DMS79 treated with DMSO at 0.1 percent for 48 hours (cell line): ENCODE measurements at places on chromosomes 4 and X.

DNA sequence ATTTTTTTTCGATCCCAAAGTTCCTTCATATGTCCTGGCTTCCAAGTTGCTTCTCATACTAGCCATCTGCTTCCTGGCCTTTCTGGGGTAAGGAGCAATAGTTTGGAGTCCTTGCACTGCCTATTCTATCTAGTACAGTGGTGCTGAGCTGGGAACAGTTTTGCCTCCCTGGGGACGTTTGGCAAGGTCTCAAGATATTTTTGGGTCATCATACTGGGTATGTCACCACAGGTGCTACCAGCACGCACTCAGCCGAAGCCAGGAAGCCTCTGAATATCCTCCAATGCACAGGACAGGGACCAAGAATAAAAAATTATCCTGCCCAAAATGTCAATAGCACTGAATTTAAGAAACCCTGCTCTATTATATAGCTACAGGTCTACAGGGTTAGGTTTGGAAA, 35.4 kb upstream of the TMSB15B start:
- no peak for DNase-seq

- no peak for DNase-seq
These were observed at the start of gene HHIP for GRCh38 chr4:144645631-144646522. TSS of gene HHIP (plus strand) at chr4:144646156. CDS start at chr4:144646676, 520 bp downstream.

DNA sequence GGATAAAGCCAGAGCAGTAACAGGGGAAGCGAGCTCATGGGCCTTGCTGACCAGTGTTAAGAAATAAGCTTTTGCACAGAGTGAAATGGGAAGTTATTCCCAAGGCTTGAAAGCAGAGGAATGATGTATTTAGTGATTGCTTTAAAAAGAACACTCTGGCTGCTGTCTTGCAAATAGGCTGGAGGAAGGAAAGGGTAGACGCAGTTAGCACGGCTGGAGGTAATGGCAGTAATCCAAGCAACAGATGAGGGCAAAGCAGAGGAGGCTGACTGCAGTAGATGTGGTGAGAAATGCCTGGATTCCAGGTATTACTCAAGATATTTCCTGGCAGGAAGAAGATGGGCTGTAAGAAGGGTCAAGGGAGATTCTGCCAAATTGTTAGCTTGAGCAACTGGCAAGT, 1342.3 kb upstream of the AGA start:
- no peak for DNase-seq

DNA sequence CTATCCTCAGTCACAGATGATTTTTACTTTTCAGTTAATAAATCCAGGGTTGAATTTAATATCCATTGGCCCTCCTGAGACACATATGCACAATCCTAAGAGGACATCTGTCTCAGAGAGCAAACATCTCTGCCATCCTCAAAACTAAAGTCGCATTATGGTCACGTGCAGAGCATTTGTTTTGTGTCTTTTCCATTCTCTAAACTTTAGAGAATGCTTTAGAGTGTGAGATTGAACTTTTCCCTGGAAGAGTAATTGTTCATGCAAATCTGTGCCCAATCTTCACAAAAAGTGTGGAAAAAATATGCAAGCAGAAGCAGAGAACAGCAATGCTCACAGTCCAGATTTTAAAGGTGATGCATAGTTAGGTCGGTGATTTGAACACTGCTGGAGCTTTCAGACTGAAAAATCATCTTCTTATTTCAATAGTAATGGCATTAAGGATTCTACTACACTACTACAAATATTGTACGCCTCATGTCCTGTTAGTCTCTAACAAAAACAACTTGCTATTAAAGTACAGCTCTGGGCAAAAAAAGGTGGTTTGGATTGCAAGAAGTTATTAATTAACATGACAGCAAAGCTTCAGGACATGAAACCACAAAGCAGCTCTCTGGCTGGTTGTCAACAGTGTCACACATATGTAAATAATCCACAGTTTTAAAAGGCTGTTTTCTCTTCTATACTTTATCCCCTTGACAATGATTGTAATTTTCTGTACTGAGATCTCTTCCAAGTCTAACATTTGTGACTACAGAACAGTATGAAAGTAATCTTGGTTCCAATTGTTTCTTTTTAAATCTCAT, 19.9 kb downstream of the DCHS2 start:
- DNase-seq, result no peak

DNA sequence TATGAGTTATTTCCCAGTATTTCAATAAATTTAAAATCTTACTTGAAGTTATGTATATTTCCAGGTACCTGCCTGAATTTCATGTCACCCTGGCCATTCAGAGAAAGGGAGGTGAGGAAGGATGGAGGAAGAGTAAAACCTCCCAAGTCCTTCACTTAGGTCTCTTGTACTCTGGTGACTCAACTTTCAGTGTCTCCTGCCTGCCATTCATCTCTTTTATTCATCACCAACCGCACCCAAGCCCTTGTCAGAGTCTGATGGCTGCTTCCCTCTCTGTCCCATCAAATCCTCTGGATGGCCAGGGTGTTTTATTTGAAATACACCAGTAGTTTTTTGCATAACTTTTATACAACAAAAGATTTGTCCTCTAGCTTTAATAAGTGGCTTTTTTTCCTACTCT, 17.8 kb downstream of the TMPRSS11E start:
- DNase-seq, result no peak

- peak; percentile 16 for DNase-seq
These were observed 25.9 kb downstream of the CFAP299 start for GRCh38 chr4:80361329-80361900.

DNA sequence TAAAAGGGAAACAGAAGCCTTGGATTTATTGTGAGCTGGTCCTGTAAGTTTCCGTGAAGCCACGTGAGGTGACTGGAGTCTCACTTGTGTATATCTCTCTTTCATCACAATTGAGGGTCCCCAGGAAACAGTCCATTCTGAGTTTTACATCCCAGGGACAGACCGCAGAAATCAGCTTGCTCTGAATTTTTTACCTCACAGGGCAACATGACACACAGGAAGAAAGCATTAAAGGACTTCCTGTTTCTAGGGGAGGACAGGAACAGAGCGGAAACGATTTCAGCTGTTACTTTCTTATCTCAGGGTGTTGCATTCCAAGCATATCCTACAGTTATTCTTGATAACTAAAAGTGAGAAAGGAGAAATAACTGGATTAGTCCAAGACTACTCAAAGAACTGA, 553.5 kb downstream of the TRAM1L1 start:
- no peak for DNase-seq

DNA sequence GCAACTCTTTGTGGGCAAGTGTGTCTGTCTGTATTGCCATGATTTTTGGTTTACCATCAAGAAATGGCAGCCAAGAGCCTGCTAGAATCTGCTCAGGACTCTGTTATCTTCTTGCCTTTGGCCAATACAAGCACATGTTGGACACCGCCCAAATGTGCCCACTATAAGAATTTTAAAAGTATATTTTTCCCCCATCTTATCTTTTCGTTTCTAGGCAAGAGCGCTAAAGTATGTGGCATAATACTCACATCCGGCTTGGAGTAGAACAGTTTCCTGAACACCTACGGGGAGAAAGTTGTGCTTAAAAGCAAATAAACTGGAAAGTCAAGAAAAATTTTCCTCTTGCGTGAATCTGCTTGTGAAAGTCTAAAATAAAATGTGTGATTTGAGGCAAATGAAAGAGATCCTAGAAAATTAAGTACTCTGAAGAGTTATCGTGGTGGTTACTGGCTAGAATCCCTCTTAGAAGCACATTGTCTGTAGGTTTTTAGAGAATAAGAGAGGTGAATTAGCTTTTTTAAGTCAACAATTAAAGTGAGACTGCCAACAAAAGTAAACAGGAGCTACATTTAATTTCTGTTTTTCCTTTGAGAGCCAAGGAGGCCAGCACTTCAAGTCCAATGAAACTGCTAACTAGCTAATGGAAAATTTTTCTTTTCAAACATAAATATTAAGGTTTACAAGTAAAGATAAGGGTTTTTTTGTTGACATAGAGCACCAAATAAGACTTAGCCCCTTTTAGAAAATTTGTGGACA, 220.2 kb downstream of the SOWAHB start:
- DNase-seq, result peak; percentile 50

DNA sequence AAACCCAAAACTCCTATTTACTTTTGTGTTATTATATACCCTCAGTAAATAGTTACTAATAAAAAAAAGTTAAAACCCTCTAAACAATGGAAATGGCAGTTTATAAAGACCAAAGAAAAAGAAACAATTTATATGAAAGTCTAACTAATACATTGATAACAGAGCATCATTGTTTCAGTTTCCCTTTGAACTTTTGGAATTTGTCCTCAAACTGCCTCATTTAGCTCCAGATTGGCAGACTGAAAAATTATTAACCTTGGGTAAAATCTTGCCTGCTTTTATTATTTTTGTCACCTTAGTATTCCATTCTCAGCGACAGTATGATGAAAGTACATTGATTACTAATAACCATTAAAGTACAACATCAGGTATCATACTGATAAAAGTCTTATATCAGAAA, 124.0 kb downstream of the PDE5A start:
- DNase-seq, result no peak

GRCh38 chr4:54909961-54910360, 215.4 kb downstream of the KDR start:
- no peak for DNase-seq

DNA sequence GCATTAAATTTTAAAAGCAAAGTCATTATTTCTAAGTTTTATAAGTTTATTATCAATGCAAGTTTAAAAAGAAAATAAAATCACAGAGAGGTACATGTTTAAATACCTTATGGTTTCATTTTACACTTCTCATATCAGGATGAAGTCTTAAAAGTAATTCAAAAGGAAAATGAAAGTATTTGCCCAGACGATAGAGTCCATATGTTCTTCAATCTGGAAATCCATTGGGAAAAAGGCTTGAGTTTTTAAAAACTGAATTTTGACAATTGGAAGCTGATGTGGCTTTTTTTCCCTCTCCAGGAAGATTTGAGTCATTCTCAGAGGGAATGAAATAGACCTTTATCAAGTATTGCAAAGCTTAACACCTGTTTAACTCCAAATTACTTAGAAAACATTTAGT, 37.1 kb downstream of the MAB21L2 start:
- no peak for DNase-seq

GRCh38 chr4:138162259-138162658, 79.9 kb downstream of the SLC7A11 start:
- DNase-seq, result no peak

DNA sequence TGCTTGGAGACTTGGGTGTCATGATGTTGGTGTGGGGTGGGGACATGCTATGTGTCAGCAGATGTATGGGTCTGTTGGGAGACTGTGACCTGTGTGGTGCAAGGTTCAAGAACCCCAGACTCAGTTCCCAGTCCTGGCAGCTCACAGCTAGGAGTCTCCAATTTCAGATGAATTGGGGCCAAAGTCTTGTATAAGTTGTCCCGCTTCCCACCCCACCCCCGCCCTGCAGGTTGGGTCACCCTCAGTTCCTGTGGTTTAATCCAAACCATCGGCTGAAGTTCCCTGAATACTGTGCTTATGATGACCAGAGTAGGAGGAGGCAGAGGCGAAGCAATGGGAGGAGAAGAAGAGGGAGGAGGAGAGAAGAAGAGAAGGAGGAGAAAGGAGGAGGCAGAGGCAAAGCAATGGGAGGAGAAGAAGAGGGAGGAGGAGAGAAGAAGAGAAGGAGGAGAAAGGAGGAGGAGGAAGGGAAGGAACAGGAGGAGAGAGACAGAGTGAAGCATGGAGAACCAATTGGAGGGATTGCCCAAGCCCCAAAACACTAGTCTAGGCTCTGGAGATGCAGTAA, 112.6 kb downstream of the EFNB1 start:
- DNase-seq, result no peak

DNA sequence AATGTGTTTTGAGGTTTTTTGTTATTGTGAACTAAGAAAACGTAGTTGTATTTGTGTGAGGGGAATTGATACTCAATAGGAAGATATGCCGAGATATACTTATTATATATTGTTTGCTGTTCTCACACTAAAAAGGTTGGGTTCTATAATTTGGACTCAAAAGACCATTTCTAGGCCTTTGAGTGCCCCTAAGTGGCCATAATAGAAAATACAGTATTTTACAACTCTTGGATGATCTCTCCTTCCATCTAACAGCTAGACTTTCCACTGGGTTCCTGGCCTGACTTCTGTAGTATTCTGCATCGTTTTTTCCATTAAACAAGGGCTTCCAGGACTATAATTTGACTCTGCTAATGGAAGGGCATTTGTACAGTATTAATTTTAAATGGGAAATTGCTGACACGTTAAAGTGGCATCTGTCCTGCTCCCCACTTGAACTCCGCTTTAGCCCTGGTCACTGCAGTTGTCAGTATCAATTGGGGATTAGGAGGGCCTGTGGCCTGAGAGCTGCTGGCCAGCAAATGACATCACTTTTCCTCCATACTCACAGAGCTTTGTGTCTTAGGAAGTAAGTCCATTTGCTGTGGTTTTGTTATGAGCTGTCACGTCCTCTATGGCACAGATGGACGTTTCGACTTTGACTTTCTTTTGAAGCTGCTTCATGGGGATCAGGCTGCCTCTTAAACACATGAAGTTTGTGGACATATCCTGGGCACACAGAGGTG, 176.9 kb downstream of the SLIT2 start:
- no peak for DNase-seq

- no peak for DNase-seq
These were observed 321.6 kb downstream of the TENM3 start for GRCh38 chr4:182564724-182565369.

- peak; percentile 0 for DNase-seq
These were observed 1.8 kb downstream of the KDM5C start for GRCh38 chrX:53223068-53223693.

DNA sequence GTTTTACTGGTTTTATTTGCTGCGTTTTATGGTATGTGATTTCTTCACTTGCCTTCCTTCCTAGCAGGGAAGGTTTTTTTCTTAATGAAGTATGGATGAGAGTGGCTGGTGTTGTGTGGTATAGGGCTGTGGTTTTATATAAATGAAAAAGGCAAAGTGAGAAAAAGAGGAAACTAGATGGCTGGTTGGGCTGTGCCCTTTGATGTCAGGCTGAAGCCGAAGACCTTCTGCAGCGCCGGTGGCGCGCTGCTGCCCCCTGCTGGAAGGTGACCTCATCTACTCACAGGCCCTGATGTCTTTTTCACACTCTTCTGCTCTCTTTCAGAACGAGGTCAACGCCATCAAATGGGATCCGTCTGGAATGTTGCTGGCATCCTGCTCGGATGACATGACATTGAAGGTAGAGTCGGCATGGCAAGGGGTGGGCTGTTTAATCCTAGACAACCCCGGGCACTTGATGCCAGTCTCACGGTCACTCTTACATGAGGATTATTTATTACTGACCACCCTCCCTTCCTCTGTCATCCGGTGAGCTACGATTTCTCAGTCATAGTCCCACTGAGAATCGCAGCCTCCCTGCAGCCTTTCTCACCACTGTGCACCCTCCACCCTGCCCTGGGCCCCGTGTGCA, 56.6 kb downstream of the GPR143 start:
- peak; percentile 32 for DNase-seq

- DNase-seq, result no peak
These were observed 9.3 kb upstream of the GRPR start for GRCh38 chrX:16113978-16114565.

GRCh38 chr4:6386091-6386490, 86.3 kb downstream of the PPP2R2C start:
- no peak for DNase-seq

- no peak for DNase-seq
These were observed 47.3 kb downstream of the PPP3CA start for GRCh38 chr4:101299899-101300540.

DNA sequence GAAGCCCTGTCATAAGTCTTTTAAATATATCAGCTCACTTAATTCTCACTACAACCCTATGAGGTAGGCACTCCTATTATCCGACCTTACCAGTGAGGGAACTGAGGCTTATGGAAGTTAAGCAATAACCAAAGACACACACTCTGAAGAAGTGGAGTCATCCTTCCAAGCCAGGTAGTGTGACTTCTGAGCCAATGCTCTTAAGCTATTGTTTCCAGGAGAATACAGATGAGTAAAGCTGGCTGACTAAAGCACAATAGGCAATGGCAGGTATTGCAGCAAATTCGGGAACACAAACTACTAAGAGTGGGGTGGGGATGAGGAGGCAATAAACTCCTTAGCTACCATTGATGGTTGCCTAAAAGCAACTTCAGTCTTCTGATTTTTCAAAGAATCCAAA, 81.8 kb upstream of the KIT start:
- no peak for DNase-seq
